ENCODE measurements at places on chromosomes 1 and 21.

GRCh38 chr1:50950396-50950795 is 9.7 kb downstream of the FAF1 start:
- no peak for DNase-seq

DNA sequence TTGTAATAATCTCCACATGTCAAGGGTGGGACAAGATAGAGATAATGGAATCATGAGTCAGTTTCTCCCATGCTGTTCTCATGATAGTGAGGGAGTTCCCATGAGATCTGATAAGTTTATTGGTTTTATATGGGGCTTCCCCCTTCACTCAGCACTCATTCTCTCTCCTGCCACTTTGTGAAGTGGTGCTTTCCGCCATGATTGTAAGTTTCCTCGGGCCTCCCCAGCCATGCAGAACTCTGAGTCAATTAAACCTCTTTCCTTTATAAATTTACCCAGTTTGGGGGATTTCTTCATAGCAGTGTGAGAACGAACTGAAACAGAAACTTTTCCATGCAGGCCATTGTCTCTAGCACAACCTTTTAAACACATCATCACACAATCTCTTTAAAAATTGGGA is 221.5 kb upstream of the BRINP3 start:
- no peak for DNase-seq

DNA sequence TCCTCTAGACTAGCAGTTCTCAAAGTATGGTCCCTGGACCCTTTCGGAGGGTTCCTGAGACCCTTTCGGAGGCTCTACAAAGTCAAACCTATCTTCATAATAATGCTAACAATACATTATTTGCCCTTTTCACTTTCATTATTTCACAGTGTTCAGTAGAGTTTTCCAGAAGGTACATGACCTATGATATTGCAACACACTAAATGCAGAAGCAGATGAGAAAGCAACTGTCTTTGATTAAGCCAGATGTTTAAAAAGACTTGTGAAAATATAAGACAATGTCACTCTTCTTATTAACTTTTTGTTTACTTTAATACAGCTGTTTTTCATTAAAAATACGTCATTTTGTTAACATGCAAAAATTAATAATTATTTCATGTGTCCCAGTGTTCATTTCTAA is 5.8 kb downstream of the KCNJ10 start:
- no peak for DNase-seq

DNA sequence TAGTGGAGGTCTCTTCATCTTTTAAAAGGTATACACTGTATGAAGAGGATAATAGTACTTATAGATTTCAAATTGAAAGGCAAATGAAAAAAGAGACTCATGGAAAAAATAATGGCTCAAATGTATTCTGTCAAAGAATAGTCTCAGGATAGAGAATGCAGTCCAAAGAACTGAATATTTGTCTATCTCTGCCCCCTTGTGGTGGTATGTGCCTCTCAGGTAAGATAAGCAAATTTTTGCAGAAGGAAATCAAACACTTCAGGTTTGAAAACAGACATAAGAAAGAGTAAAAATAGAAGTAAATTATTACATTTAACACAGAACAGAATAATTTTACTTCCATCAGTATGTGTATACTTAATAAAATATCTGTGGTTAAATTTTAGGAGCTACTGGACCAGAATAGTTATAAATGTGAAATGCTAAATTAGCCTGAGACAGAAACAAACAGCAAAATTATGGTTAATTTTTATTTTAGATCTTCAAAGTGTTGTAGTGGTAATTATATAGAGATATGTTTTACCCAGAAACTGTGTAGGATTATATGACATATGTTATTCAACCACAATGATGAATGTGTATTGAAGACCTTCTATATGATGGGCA is 164.4 kb upstream of the PALMD start:
- DNase-seq: no peak

GRCh38 chr1:202131956-202132821 is 9.5 kb downstream of the GPR37L1 start:
- DNase-seq: no peak

All from stimulated activated CD4-positive, alpha-beta T cell treated with anti-CD3 and anti-CD28 coated beads, Interleukin-12 subunit alpha, Interleukin-12 subunit beta, amount 100 ng/mL, for 24 hours (primary cell).